Activated CD4-positive, alpha-beta T cell treated with anti-CD3 and anti-CD28 coated beads, Interleukin-2, amount 10 ng/mL, durations not matched to agents 24 days and 14 days (primary cell): ENCODE measurements at places on chromosomes 6 and 20.

DNA sequence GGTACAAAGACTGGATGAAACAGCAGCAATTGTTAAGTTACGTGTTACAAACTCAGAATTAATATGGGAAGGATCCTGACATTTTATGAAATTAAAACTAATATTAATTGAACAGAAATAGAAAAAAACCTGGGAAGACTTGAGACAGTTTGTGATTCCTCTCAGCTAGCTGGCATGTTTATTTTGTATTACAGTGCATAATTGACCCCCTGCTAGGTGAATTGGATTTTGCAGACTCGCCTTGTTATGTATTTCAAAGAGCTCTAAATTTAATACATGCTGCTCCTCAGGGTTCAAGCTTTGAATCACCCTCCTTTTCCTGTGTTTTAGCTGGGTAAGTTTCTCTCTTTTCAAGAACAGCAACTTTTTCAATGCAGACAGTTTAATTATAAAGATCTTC, 339.4 kb downstream of the PLCB1 start:
- no peaks in the 10 kb centered on the region for H3K36me3 ChIP-seq
- H3K4me3 ChIP-seq: no peak overlapping the region
- no peaks in the 10 kb centered on the region for H3K27me3 ChIP-seq
- H3K27ac ChIP-seq: no peak overlapping the region
- H3K4me1 ChIP-seq: no peaks in the 10 kb centered on the region
- no peak for DNase-seq

DNA sequence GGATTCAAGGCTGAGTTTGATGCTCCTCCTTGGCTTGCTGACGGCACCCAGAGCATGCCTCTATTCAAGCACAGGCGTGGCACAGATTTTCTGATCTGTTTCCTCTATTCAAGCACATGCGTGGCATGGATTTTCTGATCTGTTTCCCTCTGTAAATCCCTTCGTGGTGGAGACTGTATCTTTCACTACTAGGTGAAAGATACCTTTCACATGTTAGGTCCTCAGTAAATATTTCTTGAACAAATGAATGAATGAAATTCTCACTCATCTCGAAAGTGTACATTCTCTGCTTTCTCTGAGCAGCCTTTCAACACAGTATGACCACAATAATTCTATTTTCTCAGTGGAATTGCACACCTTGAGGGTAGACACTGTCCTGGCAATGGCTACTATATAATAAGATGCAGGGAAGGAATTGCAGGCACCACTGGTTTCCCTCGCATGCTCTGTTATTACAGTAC, 72.6 kb upstream of the F13A1 start:
- no peak for DNase-seq
- H3K27me3 ChIP-seq: peaks cover 13% of the 10 kb centered on the region
- H3K4me3 ChIP-seq: no peak overlapping the region

DNA sequence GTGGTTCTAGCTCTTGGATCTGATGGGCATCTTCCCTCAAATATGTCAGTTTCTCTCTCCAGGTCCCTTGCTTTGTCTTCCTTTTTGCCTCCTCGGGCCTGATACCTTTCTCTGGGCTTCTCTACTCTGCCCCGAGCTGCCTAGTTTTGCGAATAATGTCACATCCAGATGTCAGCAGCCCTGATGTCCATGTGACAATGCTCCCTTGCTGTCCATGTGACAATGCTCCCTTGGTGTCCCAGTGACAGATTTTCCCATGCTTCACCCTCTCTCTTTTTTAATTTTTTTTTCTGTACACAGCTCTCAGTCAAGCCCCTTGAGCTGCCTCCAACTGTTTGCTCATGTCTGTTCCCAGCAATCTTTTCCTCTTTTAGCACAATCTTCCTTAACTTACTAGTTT, 6.4 kb downstream of the TRAF3IP2 start:
- no peak overlapping the region for H3K27ac ChIP-seq
- peaks cover 6% of the 10 kb centered on the region for H3K36me3 ChIP-seq
- H3K4me3 ChIP-seq: no peak overlapping the region
- no peak for DNase-seq
- peaks cover 17% of the 10 kb centered on the region for H3K4me1 ChIP-seq
- no peaks in the 10 kb centered on the region for H3K27me3 ChIP-seq

DNA sequence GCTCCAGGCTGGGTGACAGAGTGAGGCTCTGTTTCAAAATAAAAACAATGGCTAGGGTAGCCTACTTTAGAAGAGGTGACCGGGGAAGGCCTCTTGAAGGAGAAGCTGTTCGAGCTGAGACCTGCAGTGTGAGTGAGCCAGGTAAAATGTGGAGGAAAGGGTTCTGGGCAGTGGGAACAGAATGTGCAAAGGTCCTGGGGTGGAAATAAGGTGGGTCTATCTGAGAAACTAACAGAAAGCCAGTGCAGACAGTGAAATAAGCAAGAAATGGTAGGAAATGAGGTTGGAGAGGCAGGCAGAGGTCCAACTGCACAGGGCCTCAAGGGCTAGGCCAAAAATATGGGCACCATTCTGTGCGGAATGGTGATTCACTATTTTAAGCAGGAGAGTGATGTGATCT, 53.4 kb downstream of the BPIFB1 start:
- H3K4me1 ChIP-seq: peaks cover 4% of the 10 kb centered on the region
- H3K4me3 ChIP-seq: no peak overlapping the region
- H3K36me3 ChIP-seq: no peaks in the 10 kb centered on the region
- H3K27ac ChIP-seq: no peak overlapping the region
- H3K27me3 ChIP-seq: peaks cover 3% of the 10 kb centered on the region

- H3K27me3 ChIP-seq: no peaks in the 10 kb centered on the region
- H3K4me3 ChIP-seq: no peak overlapping the region
- H3K4me1 ChIP-seq: peaks cover 35% of the 10 kb centered on the region
- no peak for DNase-seq
- peaks cover 46% of the 10 kb centered on the region for H3K36me3 ChIP-seq
These were observed 7.1 kb downstream of the VEGFA start for GRCh38 chr6:43776799-43777776.

- peaks cover 3% of the 10 kb centered on the region for H3K36me3 ChIP-seq
- no peak for DNase-seq
- H3K4me1 ChIP-seq: no peaks in the 10 kb centered on the region
- H3K4me3 ChIP-seq: no peak overlapping the region
These were observed 9.1 kb downstream of the CHRNA4 start for GRCh38 chr20:63351811-63352591.

GRCh38 chr6:72316675-72317380, 305.0 kb upstream of the KCNQ5 start:
- H3K4me3 ChIP-seq: no peak overlapping the region
- H3K27ac ChIP-seq: no peak overlapping the region
- no peaks in the 10 kb centered on the region for H3K27me3 ChIP-seq
- DNase-seq: no peak

- DNase-seq: no peak
- peaks cover 3% of the 10 kb centered on the region for H3K4me1 ChIP-seq
- H3K27ac ChIP-seq: no peak overlapping the region
- no peak overlapping the region for H3K4me3 ChIP-seq
These were observed 252.6 kb upstream of the CITED2 start for GRCh38 chr6:139627091-139627490.

DNA sequence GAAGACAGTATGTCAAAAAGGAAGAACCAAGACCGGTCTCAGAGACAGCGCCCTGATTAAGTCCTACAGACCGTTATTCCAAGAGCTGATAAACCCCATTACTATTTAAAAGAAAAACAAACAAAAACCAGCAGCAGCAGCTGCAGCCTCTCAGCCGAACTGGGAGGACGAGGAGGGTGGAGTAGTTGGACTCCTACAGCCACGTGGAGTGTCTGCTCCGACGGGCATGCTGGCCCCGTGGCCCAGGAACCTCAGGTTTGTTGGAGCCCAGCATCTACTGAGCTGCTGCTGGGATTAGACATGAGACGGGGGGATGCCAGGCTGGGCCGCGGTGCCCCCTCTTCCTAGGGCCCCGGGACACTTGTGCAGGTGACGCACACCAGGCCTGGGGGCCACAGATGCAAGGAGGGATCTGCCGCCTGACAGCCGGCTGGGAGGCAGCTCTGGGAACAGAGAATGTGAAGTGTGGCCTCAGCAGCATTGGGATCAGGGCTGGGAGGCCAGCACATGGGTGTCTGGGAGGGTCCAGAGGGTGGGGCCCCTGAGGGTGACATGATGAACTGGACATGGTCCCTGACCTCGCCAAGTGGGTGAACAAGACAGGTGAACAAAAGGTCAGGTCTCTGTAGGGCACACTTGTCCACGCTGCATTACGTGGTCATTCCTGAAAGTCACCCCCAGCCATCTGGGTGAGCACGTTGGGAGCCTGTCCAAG, 2.9 kb upstream of the ZBTB46 start:
- DNase-seq: no peak
- H3K27me3 ChIP-seq: peaks cover 33% of the 10 kb centered on the region
- no peak overlapping the region for H3K27ac ChIP-seq

DNA sequence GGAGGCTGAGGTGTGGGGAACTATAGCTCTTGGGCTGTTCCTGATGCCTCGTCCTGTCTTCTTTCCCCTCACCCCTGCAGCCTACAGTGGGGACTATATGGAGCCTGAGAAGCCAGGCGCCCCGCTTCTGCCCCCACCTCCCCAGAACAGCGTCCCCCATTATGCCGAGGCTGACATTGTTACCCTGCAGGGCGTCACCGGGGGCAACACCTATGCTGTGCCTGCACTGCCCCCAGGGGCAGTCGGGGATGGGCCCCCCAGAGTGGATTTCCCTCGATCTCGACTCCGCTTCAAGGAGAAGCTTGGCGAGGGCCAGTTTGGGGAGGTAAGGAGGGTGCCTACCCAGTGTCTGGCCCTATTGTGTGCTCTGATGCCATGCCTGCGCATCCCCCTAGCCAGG, 11.5 kb upstream of the GTF2H4 start:
- peaks cover 15% of the 10 kb centered on the region for H3K36me3 ChIP-seq
- H3K4me3 ChIP-seq: no peak overlapping the region
- no peak overlapping the region for H3K27ac ChIP-seq
- peaks cover 2% of the 10 kb centered on the region for H3K4me1 ChIP-seq

GRCh38 chr6:63806573-63806913, 170.9 kb downstream of the PHF3 start:
- H3K27ac ChIP-seq: no peak overlapping the region
- no peaks in the 10 kb centered on the region for H3K36me3 ChIP-seq
- H3K4me1 ChIP-seq: no peaks in the 10 kb centered on the region
- H3K27me3 ChIP-seq: no peaks in the 10 kb centered on the region
- H3K4me3 ChIP-seq: no peak overlapping the region
